Left ventricle myocardium inferior (tissue), 1 donor: ENCODE measurements at places on chromosomes 12 and 14. TPM values are rescaled to one million over a fixed set of nuclear protein-coding genes. Genes with fewer than 3 reads are reported as not detected.

The RD3L gene
- 30.7 TPM for total RNA-seq

The SOAT2 gene
- total RNA-seq: not detected

The MTHFD1 gene
- 64.9 TPM for total RNA-seq

The TAS2R8 gene
- total RNA-seq: not detected

The OAS2 gene
- 4.8 TPM for total RNA-seq

The KRT83 gene
- not detected for total RNA-seq

The TAS2R19 gene
- total RNA-seq: 0.38 TPM

The ASB2 gene
- total RNA-seq: 251 TPM

The FAM181A gene
- total RNA-seq: not detected

The CLEC14A gene
- total RNA-seq: 34.3 TPM

The SP1 gene
- total RNA-seq: 27.4 TPM
